ENCODE measurements at places on chromosomes 3 and 15.

GRCh38 chr3:170327040-170327808, 30.3 kb upstream of the SKIL start:
- DNase-seq, result no peak

GRCh38 chr3:149120051-149120972, 9.1 kb upstream of the HPS3 start:
- no peak for DNase-seq

- DNase-seq, result no peak
Observed at GRCh38 chr15:67796196-67797127, 28.8 kb upstream of the SKOR1 start.

- no peak for DNase-seq
Observed at GRCh38 chr15:62187425-62187824, 22.3 kb upstream of the C2CD4B start.

GRCh38 chr3:135851201-135852081, 114.1 kb upstream of the PPP2R3A start:
- no peak for DNase-seq

DNA sequence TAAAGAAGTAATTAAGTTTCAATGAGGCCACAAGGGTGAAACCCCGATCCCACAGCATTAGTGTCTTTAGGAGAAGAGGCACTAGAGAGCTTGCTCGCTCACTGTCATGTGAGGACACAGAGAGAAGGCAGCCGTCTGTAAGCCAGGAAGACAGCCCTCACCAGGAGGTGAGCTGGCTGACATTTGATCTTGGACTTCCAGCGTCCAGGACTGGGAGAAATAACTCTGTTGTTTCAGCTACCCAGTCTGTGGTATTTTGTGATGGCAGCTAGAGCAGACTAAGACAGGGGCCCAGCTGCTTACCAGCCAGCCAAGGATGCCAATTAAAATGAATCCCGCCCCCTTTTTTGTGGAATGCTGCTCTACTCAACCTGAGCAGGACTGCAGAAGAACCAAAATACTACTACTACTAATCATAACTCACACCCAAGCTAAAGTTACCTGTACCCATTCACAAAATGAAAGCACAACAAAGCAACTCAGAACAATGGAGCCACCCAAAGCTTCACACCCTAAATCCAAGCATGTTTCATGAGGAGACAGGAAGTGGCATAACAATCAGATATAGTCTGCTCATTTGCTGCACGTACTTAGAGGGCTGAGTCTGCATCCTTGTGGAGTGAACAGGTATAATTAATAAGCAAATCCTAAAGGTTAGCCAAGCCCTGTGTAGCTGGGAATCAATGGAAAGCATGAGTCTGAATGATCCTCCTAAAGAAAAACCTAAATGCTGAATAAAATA, 35.6 kb upstream of the RHCG start:
- no peak for DNase-seq

DNA sequence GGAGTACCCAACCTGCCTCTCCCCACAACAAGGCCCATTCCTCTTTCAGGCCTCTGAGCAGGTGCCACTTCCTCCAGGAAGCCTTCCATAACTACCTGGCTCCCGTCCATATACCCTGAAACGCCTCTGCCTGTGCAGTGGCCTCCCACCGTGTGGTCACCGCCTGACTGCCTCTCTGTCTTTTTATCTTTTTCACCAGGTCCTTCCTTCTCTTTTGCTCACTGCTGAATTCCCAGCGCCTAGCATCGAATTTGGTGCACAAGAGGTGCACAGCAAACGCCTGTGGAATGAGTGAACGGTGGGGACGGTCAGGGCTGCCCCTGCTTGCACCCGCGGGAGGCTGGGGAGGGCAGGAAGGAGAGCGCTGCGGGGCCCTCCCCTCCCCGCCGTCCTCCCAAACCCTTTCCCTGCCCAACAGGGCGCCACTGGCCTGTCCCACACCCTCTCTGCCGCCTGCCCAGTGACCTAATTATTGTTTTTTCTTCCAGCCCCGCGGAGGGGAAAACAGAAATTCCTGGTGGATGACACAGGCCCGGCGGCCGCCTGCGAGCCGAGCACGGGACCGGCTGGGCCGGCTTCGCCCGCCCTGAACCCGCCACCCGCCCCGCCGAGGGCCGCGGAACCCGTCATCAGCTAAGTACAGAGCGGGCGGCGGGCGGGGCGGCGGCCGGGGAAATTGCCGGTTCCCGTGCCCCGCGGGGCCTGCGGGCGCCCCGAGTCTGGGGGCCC, 140.1 kb downstream of the SMAD6 start:
- DNase-seq, result no peak

- DNase-seq, result no peak
Observed at GRCh38 chr3:100993309-100993708, at the start of gene ABI3BP. Gene ABI3BP, minus strand, starts transcription at chr3:100993421. Its CDS starts 37 bp downstream, at chr3:100993384.

GRCh38 chr3:14883226-14883625, 64.2 kb upstream of the NR2C2 start:
- DNase-seq, result no peak

DNA sequence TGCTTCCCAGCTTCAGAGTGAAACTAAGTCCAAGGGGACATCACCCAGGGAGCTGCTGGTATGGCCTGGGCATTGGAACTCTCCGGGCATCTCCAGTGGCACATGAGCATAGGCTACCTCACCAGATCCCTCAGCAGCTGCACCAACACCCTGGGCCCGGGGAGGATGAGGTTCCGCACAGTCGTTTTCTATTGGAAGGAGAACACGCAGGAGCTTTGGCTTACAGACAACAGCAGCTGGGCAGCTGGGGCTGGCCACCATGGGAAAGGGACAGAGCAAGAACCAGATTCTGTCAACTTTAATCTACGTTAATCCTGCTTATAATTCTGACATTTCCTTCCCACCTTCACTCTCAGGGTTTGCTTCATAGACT, 65.5 kb downstream of the MYO1E start:
- DNase-seq, result no peak

GRCh38 chr3:87307805-87308204, 31.4 kb upstream of the POU1F1 start:
- DNase-seq, result no peak

DNA sequence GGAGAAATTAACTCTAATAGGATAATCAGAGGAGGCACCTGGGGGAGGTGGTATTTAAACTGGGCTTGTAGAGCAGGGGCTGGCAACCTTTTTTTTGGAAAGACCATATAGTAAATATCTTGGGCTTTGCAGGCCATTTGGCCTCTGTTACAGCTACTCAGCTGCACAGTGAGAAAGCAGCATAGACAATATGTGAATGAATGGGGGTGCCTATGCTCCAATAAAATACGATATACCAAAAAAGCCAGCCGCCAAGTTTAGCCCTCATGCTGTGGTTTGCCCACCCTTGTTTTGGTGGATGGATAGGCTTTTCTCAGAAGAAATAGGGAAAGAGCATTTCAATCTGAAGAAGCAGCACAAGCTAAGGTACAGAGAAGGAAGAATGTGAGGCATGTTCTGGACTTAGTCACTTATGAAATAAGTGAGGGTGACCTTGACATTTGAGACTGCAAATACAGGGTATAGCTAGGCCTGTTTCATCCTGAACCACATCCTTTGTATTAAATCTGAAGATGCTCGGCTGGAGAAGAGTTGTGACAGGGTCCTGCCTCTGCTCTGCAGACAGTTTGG, 131.0 kb upstream of the NR2E3 start:
- no peak for DNase-seq

- no peak for DNase-seq
Observed at GRCh38 chr3:13263770-13264467, 156.2 kb downstream of the NUP210 start.

DNA sequence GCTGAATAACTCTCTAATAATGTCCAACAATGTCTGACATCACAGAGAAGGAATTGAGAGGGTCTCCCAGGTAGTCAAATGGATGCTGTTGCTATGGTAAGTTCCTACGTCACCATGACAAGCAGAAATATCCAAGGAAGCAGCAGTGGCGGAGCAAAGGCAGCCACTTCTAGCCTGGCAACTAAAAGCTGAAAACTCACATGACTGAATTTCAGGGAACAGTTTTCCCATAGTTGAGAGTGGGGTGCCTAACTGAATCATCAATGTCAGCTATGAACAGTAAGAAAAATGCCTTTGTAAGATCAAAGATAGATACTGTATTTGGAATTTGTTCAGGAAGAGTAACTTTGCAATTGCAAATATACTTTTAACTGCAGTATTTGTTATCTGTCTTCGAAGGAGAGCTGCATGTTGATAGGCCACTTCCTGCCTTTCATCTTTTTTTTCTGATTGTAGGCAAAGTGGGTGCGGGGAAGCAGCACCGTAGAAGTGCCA, 161.7 kb downstream of the BBX start:
- no peak for DNase-seq

DNA sequence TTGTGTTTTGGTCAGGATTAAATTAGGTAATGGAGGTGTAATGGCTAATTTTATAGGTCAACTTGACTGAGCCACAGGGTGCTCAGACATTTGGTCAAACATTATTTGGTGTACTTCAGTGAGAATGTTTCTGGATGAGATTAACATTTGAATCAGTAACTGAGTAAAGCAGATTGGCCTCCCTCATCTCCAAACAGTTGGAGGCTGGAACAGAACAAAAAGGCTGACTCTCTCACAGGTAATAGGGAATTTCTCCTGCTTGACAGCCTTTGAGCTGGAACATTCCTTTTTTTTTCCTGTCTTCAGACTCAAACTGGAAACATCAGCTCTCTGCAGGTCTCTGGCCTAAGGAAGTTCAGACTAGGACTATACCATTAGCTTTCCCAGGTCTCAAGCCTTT, 280.7 kb downstream of the ZBTB20 start:
- no peak for DNase-seq

- DNase-seq, result no peak
Observed at GRCh38 chr3:183400352-183400751, 28.1 kb downstream of the MCF2L2 start.

GRCh38 chr3:29373131-29373680, 92.3 kb downstream of the RBMS3 start:
- no peak for DNase-seq

- DNase-seq, result no peak
Observed at GRCh38 chr3:178367817-178368617, 168.2 kb upstream of the KCNMB2 start.

GRCh38 chr3:182940266-182940808, 40.0 kb downstream of the DCUN1D1 start:
- no peak for DNase-seq

DNA sequence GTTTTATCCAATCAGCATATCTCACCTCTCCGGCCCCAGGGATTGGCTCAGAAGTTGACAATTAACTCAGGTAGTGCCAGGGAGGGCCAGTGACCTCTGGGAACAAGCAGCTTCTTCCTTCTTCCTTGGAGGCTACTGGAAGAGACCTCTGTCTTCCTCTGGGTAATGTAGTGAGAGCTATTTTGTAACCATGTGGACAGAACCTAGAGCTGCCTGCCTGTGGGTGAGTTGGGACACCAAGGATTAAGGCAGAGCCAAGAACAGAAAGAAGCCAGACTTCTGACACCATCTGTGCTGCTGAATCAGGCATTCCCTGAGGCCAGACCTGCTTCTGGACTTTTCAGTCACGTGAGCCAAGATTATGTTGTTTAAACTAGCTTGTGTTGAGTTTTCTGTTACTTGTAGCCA, 5.9 kb upstream of the NDUFAF1 start:
- no peak for DNase-seq

DNA sequence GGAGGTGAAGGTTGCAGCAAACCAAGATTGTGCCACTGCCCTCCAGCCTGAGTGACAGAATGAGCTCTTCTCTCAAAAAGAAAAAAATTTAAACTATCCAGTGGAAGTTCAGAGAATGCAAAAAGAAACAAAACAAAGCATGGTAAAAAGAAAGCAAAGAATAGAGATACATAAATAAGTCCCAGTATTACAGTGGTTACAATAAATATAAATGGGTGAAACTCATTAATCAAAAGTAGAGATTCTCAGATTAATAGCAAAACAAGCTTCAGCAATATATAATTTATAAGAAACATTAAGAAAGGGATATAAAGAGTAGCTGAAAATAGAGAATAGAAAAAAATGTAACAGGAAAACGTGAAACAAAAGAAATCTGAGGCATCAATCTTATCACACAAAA, 23.6 kb upstream of the GHSR start:
- no peak for DNase-seq

GRCh38 chr3:22960105-22960984, 242.8 kb upstream of the UBE2E2 start:
- DNase-seq, result no peak

DNA sequence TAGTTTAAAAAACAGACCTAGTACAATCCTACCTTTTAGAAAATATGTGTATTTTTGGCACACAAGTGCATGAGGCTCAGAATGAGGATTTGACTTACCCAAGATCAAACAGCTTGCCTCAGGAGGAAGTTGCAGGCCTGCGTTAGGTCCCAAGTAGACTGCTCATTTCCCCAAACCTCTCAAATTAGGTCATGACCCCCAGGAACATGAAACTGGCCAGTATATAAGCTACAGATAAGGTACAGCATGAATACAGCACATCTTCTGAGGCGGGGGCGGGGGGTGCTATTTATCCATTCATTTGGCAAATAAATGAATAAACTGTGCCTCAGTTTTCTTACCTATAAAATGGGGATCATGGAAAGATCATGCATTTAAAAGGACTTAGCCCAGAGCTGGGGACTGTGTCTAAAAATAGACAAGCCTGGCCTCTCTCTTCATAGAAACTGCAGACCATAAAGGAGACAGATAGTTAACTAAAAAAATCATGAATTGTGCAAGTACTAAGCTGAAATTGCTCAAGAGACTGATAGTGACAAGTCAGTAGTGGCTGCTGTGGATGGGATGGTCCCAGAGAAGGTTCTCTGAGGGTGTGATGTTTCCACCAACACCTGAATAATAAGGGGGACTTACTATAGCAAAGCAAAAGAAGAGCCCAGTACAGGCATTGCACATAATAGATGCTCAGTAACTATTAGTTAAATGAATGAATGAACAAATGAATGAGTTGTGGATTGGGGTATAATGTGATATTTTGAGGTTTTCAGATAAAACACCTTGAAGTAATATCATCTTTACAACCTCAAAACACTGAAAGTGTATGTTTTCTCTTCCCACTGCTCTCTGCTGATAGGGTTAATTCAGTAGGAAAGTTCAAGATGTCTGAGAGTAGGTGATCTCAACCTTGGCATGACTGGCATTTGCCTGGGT, 258.5 kb upstream of the PROK2 start:
- no peak for DNase-seq

DNA sequence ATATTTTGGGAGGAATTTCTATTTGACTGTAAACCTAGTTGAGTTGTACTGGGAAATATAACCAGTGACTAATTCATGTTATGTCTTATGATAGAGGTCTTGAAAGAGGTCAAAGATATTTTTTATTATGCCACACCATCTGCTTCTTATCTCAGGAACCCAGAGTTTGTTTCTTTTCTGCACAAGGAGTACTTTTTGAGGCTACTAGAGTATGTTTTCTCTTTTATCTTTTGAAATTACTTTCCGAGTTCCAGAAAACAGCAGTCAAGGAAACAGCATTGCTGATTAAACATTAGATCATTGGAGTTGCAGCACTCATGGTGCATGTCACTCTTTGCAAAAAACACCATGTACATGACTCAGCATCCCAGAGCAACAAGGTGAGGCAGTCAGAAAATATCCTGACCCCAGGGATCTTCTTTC, 645.8 kb upstream of the NR2F2 start:
- no peak for DNase-seq

GRCh38 chr15:49769225-49769624, 148.4 kb downstream of the DTWD1 start:
- DNase-seq, result no peak

- DNase-seq, result no peak
Observed at GRCh38 chr3:67561266-67561665, 93.1 kb downstream of the SUCLG2 start.

Measured in activated CD8-positive, alpha-beta memory T cell treated with anti-CD3 and anti-CD28 coated beads for 1 hour (primary cell).